ENCODE measurements at places on chromosomes 7 and 10.

DNA sequence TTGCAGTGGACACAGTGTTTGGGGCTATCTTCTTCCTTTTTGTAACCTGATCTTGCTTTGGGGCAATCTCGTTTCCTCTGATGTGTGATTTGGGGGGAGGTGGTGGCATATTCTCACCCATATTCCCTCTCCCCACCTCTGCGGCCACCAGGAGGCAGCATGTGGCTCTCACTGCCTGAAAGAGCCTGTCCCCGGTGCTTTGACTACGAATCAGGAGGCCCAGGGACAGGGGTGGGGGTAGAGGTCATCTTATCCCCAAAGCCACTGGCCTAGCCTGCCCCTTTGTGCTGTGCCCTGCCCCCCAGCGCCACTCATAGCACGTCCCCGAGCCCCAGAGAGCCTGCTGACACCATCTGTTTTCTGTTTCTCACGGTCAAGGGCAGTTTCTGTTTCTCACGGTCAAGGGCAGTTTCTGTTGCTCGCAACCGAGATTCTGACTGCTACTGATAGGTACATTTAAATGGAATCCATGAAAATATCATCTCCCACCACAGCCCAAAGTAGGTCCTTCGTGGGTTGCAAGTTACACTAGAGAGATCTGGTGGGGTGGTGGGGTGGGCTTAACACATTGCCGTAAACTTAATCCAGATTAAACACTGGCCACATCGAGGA lies 28.2 kb downstream of the PHYH start:
- no peak for DNase-seq

DNA sequence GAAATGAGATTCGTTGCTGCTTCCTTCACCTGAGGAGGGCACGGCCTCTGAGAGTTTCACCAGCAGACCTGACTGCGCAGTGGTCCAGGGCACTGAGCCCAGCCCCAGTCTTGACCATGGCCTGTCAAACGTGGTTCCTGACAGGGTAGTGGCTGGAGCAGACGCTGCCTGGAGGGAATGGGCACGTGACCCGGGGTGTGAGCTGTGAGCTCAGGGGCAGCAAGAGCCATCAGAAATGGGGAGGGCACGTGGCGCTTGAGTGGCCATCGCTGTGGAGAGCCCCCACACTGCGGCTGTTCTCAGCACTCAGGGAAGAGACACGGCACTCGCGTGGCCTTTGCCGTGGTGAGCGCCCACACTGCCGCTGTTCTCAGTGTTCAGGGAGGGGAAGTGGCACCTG lies 12.0 kb downstream of the FAM20C start:
- DNase-seq = no peak

GRCh38 chr10:81019029-81019890 lies 481.6 kb downstream of the SH2D4B start:
- peak; percentile 20 for DNase-seq

DNA sequence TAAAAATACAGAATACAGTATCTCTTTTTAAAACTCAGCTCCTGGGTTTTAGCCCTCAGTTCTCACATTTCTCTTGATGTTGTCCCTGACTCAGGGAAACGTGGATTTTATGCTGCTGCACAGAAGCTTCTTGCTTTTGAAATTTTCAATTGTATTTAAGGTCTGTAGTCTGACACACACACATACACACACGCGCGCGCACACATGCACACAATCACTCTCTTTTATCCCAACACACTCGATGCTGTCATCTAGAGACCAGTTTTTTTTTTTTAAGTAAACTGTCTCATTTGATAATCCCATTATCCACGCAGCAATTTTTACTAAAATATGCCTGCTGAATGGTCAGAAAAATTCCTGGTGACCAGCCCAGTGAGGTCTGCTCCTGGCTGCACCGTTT lies 108.6 kb downstream of the KMT2E start:
- DNase-seq = no peak

GRCh38 chr7:82375713-82376112 lies 67.9 kb downstream of the CACNA2D1 start:
- DNase-seq = no peak

- no peak for DNase-seq
Observed at GRCh38 chr7:38310591-38311101, 37.2 kb upstream of the TARP start.

GRCh38 chr10:34537629-34538231 lies 277.4 kb downstream of the PARD3 start:
- no peak for DNase-seq

- no peak for DNase-seq
Observed at GRCh38 chr7:88919478-88920131, 124.1 kb upstream of the TEX47 start.

DNA sequence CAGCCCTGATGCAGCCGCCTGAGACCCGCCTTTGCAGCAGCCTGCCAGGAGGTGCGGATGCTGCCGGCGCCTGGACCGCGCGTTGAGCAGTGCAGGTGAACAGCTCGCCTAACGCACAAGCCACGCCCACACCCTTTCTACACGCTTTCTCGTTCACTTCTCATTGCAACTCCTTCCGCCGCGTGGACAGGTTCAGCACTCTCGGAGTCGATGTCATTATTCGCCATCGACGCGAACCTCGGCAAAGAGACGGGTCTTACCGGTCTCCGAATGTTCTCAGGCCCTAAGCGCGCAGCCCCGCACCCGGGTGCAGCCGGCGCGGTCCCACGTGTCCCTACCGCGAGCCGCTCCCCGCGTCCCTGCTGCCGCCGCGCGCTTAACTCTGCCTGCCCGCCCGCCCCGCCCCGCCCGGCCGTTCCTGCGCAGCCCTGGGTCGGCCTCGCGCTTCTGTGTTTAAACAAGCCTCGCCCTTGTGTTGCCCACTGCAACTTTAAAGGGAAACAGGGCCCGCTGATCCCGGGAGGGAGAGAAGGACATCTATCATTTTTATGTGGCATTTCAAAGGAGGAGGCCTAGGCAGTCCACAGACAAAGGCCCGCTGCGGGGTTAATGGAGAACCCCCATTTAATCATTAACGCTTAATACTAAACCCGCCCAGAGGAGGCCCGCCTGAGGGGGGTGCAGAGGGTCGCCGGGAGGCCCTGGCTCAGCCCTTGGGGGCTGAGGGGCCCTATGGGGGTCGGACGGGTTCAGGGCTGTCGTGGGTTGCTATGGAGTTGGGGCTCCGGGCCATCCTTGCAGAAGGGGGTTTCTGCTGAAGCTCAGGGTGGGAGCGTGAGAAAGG lies 128.5 kb downstream of the WDR11 start:
- peak; percentile 50 for DNase-seq

All from NCI-H1048 (cell line).